Central memory CD4-positive, alpha-beta T cell (primary cell): ENCODE measurements at places on chromosomes 2 and 18.

DNA sequence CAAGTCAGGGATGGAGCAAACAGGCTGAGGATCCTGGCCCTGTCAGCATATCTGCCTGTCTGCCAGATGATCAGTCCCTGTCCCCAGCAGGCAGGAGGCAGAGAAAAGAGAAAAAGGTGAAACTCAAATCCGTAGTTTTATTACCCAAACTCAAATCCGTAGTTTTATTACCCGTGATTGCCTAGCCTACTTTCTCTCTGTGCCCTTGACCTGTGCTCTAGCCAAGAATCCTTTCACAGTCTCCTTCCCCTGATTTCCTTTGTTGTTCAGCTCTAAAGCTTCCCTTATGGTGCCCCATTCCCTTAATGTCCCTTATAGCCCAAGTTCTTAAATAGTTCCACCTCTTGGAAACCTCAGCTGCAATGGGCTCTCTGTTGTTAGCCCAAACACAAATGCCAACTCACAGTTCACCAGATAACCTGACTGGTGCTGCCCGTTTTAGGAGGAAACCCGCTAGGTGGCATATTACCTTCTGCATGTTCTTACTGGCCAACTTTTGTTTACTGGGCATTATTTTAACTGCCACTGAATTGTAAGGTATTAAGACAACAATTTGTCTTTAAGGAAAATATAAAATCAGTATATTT is 125.7 kb upstream of the FZD5 start:
- DNase-seq, result no peak

DNA sequence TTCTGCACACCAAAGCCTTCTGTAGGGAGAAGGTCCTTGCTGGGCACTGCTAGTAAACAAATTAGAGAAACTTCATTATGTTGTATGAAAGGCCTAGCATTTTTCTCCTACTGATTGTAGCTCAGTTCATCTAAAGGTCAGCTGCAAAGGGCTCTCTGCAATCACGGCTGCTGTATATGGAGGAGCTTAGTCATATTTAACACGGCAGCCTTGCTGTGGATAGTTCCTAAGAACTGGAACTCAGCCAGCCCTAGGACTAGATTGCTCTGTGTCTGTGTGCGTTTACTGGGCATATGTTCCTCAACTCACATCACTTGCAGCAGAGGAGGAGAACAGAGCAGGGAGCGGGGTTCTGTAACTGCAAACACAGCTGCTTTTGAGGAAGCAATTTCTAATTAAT is 1103.9 kb upstream of the KLHL29 start:
- DNase-seq, result no peak

- DNase-seq, result no peak
Observed at GRCh38 chr2:10446631-10447030, 1.5 kb downstream of the ODC1 start.

GRCh38 chr18:51522338-51522737 is 324.9 kb upstream of the MEX3C start:
- no peak for DNase-seq

DNA sequence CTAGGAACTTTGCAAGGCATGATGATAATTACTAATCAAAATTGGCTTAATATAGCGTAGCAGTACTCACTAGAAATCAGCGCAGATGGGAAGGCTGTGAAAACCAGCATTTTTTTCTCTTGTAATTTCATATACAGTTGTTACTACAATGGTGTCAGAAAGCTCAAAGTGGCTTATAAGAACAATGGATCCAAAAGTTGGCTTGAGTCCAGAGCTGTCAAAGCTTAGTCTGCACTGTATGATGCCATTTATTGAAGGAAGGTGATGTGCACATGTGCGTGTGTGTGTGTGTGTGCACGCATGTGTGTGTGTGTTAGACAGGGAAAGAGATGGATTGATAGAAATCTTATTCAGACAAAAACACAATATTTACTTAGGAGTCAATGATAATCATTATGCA is 341.3 kb downstream of the TGIF1 start:
- DNase-seq, result no peak

- DNase-seq, result no peak
Observed at GRCh38 chr2:238255151-238255551, 15.3 kb upstream of the HES6 start.

DNA sequence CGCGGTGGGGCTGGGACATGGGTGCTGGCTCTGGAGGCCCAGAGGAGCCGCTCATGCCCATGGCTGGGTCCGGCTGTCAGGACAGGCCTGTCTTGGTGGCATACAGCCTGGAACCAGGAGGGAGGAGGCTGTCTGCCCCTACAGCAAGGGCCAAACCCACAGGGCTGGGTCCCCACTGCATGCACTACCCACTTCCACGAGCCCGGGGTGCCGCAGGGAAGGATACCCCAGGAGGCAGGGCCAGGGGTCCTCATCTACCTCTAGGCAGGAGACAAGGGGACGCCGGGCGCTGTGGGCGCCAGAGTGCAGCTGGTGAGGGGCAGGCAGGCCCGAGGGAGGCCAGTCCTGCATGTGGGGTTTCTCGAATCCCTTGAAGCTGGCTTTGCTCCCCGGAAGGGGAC is 95.1 kb upstream of the GPC1 start:
- no peak for DNase-seq

DNA sequence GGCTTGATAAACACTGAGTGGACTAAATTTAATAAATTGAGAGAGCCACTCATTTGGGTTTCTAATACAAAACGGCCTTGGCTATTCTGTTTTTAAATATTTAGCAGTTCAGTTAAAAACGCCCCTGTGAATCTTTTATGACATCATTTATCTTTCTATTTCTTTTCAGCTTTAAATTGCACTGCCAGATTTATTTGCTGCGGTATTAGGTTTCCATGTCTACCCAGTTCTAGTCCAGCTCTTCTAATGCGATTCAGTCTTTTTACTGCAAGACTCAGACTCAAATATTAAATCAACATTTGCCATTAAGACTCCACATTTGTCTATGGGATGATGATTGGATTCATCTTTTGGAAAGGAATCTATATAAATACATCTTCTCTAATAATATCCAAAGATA is 2174.3 kb upstream of the PIK3C3 start:
- DNase-seq, result no peak

DNA sequence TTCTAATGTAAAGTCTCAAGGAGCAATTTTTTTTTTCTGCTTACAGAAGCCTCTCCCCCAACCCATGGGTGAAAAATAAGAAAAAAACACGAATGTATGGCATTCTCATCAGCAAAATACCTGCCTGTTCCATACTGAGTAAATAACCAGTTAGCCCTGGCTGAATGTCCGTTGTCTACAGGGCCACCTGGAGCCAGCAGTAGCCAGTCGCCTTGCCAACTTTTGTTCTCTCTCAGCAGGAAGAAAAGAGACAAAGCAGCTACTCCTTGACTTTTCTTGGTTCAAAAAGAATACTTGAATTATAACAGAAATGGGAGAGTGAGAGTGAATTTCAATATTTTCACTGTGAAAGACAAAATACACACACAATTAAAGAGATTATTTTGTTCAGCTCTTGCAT is 532.9 kb upstream of the CRIM1 start:
- DNase-seq, result no peak

- DNase-seq, result no peak
Observed at GRCh38 chr2:2484301-2484700, 153.2 kb upstream of the MYT1L start.

DNA sequence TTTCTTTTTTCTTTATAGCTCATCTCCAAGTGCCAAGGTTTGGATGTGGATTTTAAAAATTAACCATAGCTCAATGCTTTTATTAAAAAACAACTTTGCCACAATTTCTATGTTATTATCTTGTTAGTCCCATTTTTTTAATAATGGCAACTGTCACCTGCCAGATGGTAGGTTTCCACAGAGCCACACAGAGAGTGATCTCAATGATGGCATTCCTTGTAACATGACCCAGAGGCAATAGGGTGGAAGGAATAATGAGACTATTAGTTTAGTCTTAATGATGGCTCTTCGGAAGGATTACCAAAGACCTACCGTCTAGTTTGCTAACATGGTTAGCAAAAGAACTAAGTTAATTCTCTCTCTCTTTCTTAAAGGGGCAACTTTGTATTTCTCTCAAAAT is 64.0 kb downstream of the REL start:
- no peak for DNase-seq
